GOT3 (cell line): ENCODE measurements at places on chromosomes 5 and 9.

DNA sequence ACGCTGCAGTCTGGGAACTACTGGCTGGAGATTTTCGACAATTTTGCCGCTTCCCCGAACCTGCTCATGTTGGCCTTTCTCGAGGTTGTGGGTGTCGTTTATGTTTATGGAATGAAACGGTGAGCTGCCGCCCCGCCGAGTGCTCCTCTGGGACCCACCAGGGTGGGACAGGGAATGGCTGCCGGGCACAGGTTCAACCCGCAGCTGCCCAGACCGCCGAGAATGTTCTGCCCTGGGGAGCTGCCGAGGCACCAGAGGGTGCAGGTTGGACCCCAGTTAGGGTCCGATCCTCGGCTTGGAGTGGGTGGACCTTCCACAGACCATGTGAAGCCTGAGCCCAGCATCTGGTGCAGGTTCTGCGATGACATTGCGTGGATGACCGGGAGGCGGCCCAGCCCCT is 19.1 kb downstream of the SLC6A18 start:
- no peak for DNase-seq

- DNase-seq = no peak
These were observed 39.8 kb upstream of the COL5A1 start for GRCh38 chr9:134601764-134602163.

GRCh38 chr9:133973111-133973790 is 18.9 kb downstream of the VAV2 start:
- no peak for DNase-seq

DNA sequence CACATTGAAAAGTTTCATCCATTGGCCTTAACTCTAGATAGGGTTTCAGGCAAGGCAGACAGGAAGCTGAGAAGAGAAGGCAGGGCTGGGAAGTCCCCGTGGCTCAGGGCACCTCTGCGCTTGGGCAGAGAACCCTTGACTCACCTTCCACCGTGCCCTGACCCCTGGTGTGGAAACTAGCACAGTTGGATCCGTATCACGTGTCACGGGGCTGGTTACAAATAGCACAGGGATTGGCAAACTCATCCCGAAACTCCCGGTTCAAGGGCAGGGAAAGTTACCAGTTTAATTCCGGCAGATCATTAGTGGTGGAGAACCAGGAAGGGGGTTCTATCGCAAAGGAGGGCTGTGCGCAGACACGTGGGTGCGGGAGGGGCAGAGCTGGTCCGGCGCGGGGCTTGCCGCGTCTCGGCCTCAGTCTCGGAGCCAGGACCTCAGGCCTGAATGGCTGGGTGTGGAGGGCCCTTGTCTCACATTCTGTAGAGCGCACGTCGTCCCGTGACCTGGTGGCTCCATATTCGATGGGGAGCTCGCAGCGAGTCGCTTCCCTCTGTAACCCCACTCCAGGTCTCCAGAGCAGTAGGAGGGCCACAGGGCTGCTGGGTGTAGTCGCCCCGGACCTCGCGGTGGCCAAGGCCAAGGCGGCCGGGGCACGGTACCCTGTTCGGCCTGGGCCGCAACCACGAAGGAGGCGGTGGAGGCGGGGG is 771 bp upstream of the TMEM171 start:
- DNase-seq = no peak

- DNase-seq = no peak
These were observed 24.0 kb downstream of the CDH6 start for GRCh38 chr5:31217446-31217845.

GRCh38 chr5:157046041-157046440 is 12.9 kb downstream of the HAVCR1 start:
- DNase-seq = no peak

GRCh38 chr9:75462866-75463265 is 374.6 kb downstream of the OSTF1 start:
- no peak for DNase-seq

DNA sequence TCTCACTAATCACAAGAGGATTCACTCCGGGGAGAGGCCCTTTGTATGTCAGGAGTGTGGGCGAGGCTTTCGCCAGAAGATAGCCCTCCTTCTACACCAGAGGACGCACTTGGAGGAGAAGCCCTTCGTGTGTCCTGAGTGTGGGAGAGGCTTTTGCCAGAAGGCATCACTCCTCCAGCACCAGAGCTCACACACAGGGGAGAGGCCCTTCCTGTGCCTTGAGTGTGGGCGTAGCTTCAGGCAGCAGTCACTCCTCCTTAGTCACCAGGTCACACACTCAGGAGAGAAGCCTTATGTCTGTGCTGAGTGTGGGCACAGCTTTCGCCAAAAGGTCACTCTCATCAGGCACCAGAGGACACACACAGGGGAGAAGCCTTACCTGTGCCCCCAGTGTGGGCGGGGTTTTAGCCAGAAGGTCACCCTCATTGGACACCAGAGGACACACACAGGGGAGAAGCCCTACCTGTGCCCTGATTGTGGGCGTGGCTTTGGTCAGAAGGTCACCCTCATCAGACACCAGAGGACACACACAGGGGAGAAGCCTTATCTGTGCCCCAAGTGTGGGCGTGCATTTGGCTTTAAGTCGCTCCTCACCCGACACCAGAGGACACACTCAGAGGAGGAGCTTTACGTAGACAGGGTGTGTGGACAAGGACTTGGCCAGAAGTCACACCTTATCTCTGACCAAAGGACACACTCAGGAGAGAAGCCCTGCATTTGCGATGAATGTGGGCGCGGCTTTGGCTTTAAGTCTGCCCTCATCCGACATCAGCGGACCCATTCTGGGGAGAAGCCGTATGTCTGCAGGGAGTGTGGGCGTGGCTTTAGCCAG is 27.8 kb downstream of the NUTM2F start:
- DNase-seq = no peak

- DNase-seq = no peak
These were observed 765.3 kb upstream of the GRAMD2B start for GRCh38 chr5:125657936-125658335.

DNA sequence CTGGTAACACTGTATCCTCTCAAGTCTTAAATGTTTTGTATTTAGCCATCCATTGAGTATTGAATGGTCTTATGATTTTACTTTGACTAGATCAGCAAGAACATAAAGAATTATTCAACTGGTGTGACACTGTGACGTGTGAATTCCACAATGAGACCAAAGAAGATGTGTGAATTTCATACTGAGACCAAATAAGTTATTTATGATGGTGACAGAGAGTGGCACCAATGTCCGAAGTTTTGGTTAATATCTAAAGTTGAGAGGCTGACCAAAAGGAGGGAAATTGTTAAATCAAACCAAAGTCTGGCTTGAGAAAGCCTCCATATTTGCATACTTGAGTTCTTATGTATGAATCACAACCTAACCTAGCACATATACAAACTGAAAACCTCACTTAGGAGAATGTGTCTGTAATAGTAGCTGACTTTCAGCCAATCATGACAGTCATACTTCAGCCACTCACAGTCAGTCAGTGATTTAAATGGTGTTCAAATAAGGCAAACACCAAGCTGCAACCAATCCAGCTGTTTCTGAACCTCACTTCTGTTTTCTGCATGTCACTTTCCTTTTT is 31.5 kb upstream of the FAM170A start:
- no peak for DNase-seq

DNA sequence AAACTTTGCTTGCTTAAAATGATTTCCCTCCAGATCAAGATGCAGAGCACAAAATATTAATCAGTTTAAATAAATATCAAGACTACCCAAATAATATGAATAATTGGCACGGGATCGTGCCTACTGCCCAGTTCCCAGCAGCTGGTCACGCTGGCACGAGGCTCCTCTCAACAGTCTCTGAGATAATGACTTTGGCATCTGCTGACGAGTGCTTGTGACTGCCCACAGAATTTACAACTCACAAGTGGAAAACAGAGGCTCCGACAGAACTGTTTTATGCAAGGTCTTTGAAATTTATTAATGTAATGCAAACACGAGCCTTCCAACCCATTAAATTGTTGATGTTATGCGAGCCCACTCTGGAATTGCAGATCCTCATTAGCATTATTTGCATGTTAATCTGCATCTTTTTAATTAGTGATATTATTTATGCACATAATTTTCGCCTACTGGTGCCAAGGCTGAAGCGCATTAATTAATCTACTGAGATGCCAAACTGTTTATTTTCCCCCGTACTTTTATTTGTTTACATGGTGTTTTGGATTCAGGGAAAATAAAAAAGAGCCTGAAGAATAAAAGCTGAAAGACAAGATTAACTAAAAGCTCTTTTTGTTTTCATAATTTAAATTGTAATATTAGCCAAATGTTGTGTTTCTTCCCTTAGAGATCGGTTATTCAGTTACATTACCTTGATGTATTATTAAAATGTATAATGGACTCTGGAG is 369.3 kb upstream of the IRX1 start:
- DNase-seq = no peak

- DNase-seq = no peak
These were observed 115.2 kb downstream of the SIL1 start for GRCh38 chr5:139082813-139083498.

GRCh38 chr9:33177639-33178038 is 10.5 kb upstream of the B4GALT1 start:
- no peak for DNase-seq

DNA sequence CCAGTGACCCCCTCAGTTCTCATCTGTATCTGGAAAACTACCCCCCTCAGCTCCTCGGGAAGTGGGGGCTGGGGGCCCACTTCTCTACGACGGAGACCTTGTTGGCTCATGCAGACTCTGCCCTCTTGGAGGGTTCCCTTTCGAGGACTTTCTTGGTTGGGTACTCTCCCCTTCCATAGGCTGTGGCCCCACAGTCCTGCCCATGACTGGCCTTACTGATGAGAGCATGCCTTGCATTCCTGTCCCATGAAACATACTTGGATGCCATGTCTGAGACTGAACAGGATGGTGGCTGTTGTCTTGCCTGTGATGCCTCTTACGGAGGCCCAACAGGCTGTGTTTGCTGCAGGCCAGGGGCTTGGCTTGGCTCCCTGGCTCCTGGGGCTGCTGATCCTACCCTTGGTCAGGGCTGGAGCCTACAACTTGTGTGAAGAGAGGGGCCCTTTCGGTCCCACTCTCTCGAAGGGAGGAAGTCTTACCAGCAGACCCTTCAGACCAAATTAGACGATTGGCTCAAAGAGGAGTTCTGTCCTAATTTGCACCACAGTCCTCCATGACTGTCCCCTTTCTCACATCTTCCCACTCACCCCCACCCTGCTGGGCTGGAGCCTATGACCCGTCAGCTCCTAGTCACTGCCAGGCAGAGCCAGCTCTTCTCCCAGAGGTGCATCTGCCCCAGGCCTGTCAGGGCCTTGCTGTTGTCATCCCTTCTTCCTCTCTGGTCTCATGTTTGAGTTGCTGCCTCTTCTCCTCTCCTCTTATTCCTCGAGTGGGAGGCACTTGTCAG is 109.9 kb downstream of the CACNA1B start:
- DNase-seq = no peak

DNA sequence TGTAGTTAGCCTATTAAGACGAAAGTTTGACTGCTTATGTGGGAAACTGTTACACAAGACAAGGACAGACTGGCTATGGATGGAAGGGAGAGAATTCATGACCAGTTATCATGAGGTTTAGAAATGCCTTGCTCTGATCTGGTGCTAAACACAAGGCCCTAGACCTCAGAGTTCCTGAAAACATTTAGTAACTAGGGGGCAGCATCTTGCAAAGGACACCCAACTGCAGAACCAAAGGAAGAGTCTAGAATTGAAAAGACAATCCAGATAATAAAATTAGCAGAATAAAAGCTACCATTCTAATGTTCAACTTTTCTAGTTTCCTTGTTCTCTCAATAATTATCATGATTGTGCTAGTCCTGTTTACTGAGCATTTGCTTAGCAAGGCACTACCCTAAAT is 130.5 kb upstream of the GPR151 start:
- DNase-seq = no peak

GRCh38 chr5:169071-169727 is 22.1 kb upstream of the LRRC14B start:
- DNase-seq = no peak

DNA sequence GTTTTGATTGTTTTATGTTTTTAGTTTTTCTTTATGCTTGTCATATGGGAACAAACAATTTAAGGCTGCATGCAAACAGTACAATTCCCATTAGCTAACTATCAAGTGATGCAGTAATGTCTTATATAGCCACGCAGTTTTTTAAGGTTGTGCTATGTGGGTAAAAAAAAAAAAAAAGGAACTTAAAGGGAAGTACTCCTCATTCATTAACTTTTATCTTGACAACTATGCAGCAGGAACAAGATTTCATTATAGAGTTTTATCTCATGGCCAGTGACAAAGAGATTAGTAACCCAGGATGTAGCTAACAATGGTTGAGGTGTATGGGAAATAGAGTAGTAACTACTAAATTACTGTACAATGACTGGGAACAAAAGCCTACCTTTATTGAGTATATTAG is 1008.2 kb upstream of the CDH9 start:
- DNase-seq = no peak

- no peak for DNase-seq
These were observed 442.2 kb upstream of the MPDZ start for GRCh38 chr9:13721481-13722235.

- DNase-seq = no peak
These were observed 235.1 kb upstream of the ADAMTSL1 start for GRCh38 chr9:18238752-18239447.

GRCh38 chr9:107154291-107154690 is 128.8 kb upstream of the RAD23B start:
- no peak for DNase-seq

- no peak for DNase-seq
These were observed 3.2 kb upstream of the TENT4A start for GRCh38 chr5:6710070-6710469.

DNA sequence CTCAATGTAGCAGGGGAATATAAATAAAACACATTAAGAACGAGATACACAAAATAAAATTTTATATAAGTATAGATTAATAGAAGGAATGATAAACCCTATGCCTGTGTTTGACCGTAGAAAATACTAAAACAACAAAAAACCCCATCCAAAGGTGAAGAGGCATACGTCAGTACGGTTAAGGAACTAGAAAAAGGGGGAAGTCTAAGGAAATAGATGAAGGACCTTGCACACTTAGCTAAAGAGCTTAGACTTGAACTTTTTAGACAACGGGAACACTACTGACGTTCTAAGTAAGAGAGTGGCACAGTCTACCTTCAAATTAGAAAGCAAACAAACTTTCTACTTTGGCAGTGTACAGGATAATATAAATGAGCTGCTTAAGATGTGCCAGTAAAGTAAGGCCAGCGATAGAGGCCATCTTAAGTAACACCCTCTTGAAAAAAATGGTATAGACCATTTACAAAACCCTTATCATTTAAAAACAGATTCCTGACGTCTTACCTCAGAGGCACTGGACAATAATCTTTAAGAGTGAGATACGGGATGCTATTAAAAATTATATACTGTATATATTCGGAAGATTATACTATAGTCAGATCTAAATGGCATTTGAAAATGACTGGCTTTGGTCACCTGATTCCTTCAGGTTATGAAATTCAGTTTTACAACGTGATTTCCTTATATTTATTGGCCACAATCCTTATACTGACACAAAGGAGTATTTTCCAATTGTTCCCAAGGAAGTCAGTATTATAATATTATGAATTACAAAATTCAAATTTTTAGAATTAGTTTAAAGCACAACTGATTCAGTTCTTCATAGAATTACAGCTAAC is 8.5 kb downstream of the PANK3 start:
- DNase-seq = no peak
